ENCODE measurements at places on chromosomes 7 and 10.
A peak's percentile ranks its signal among the peaks of the same experiment; 100 is the strongest.

GRCh38 chr7:64878684-64879083 lies 24.4 kb upstream of the ZNF273 start:
- DNase-seq, result peak; percentile 57

GRCh38 chr7:46237466-46237865 lies 316.4 kb upstream of the IGFBP3 start:
- no peak for DNase-seq

GRCh38 chr10:42850931-42851330 lies 68.3 kb downstream of the BMS1 start:
- peak; percentile 46 for DNase-seq

DNA sequence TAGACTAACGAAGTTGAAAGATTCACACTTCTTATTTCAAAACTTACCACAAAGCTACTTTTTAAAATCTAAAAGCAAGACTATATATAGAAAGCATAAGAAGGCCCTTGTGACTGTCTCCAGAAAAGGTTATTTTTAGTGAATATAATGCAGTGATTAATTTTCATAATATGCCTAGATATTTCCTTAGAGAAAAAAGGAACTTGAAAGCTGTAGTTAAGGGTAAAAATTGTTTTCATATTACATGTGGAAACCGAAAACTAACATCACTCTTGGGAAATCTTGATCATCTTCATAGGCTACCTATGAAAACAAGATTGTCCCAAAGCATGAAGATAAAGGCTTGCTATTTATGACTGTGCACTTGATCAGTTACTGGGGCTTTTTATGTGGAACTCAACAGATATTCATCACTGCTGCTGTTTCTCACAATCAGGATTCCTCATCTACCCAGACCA lies 223.2 kb downstream of the SH2D4B start:
- DNase-seq, result no peak

DNA sequence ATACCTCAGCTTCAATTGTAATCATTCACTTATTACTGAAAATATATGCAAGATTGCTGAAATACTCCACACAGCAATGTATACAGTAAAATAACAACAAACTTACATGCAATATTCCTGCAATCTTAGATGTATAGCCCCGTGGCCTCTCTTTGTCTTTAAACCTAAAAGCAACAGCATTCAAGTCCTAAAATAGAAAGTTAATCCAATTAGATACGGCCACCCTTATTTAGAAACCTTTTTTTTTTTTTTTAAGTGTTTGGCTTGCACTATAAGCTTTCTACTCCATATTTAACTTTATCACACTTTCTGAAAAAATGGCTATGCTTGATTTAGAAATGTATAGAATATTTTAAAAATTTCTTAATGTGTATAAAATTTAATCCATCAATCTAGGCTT lies 67.6 kb downstream of the IDE start:
- no peak for DNase-seq

- DNase-seq, result no peak
Observed at GRCh38 chr10:86360657-86361056, 5.9 kb downstream of the GRID1 start.

DNA sequence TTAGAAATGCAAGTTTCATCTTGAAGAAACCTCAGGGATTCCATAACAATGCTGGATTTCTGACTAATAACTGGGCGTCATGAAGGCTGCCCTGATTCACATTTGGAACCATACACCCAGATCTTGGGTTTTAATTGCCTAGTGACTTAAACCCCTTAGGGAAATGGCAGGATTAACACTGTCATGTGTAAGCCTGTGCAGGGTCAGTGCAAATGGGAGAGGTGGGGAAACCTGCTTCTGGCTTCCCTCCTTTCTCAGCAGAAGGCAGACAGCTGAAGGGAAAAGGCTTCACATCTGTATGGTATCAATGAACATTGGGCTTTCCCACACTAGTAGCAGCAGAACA lies 364.2 kb downstream of the ANKRD30A start:
- no peak for DNase-seq

DNA sequence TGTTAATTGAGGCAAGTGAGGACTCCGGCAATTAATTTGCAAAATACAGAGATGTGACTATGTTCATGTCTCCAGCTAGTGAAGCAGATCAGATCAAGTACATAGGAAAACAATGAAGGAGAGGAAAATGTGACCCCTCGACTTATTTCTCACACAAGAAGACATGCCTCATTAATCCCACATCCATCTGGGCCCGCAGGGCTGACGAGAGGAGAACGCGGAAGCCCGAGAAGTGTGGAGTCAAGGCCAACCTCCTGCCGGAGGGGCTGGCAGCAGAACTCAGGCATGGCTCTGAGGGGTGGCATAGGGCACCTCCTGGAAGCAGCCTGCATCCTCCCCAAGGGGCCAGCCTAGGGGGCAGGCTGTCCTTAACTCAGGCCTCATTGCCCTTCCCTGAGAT lies 54.4 kb downstream of the ZNF503 start:
- DNase-seq, result no peak

DNA sequence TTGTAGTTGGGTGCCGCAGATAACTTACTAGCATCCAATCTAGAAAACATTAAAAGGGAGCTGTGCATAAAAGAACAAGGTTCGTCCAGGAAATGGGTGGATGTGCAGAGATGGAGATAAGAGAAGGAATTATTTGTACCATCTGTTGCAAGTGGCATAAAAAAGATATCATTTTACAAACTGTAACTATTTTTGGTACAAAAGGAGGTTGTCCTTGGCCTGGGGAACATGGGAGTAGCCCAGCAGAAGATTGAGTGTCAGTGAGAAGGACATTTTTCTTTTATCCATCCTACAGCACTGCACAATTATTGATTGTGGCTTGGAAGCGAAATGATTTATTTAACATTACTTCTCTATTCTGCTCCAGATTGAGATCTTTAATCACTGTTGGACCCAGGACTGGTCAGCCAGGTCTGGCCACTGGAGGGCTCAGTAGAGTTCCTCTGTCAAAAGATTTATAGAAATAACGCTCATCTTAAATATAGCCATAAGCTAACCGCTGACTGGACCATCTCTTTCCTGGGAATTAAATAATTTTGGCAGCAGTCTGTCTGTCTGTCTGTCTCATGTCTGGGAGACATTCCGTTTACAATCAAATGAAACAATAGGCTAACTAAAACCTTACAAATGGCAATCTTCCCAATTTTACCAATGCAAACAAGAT lies 254.1 kb downstream of the KIAA1217 start:
- DNase-seq, result no peak

GRCh38 chr10:97131181-97131628 lies 54.6 kb downstream of the SLIT1 start:
- DNase-seq, result no peak

- no peak for DNase-seq
Observed at GRCh38 chr10:109726473-109726872, 196.8 kb downstream of the XPNPEP1 start.

DNA sequence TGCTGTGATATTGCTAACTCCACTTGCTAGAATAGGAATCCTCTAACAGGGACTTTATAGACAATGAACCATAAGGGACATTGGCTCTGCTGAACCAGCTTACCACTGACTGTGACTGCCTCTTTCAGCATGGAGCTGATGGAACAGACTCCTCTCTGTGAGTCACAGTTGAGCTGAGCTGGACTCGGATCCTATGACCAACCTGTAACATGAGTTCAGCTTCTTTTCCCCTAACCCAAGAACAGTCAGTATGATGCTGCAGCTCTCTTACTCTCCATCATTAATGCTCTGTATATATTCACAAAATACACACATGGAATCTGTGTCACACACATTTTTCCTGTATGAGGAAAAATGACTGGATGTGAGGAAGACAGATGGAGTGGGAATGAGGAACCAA lies 177.9 kb upstream of the BET1 start:
- DNase-seq, result no peak

- no peak for DNase-seq
Observed at GRCh38 chr7:106588422-106589197, 72.3 kb downstream of the CCDC71L start.

- DNase-seq, result no peak
Observed at GRCh38 chr7:69448071-69448470, 150.2 kb upstream of the AUTS2 start.

DNA sequence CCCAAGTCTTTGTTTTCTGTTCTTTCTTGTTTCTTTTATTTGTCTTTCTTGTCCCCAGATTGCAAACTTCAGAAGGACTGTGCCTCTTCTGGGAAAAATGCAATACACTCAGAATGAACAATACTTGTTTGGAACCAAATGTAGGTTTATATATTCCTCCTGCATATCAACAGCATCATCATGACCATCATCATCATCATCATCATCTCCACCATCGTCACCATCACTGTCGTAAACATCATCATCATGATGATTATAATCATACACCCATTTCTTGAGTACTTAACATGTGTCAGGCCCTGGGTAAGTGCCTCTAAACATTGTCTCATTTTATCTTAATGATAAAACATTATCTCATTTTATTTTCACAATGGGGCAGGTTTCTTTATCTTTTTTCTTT lies 476.8 kb downstream of the CCSER2 start:
- DNase-seq, result no peak

DNA sequence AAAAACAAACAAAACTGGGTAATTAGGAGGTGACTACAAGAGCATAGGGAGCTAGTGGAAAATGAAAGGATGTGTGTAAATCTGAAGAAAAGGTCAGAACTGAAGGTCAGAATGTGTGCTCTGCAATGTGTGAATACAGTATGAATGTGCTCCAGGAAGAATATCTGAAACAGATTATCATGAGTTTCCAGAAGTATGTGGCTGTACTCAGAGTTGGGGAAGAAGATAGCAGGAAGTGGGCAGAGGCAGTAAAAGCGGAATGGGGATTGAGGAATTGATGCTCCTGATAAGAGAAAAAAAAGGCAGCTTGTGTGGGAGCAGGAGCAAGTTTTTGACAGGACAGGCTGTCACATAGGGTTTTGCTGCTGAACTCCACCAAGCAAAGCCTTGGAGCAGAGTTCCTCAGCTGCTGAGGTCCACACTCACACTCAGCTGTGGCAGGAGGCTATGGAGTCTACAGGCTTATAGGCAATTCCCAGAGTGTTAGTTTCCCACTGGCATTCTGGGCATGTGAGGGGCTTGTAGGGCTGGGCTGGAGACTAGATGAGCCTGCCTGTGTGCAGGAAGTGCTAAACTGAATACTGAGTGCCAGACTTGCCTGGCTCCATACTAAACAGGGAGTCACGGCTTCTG lies 22.9 kb downstream of the H2AZ2 start:
- no peak for DNase-seq

- DNase-seq, result no peak
Observed at GRCh38 chr10:44968500-44969400, 9.1 kb downstream of the RASSF4 start.

DNA sequence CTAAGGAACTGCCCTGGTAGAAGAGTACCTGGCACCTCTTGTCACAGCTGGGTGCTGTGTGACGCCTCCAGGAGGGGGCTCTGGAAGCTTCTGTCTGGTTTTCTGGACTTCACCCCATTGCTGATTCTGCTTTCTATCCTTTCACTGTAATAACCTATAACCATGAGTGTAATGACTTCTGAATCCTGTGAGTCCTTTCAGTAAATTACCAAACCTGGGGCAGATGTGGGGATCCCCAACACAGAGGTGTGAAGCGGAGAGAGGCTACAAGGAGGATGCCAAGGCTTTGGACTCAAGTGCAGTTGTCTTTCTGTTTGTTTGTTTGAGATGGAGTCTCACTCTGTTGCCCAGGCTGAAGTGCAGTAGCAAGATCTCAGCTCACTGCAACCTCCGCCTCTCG lies 143.7 kb downstream of the SFMBT2 start:
- no peak for DNase-seq

GRCh38 chr10:106711313-106711906 lies 453.1 kb downstream of the SORCS1 start:
- DNase-seq, result no peak

DNA sequence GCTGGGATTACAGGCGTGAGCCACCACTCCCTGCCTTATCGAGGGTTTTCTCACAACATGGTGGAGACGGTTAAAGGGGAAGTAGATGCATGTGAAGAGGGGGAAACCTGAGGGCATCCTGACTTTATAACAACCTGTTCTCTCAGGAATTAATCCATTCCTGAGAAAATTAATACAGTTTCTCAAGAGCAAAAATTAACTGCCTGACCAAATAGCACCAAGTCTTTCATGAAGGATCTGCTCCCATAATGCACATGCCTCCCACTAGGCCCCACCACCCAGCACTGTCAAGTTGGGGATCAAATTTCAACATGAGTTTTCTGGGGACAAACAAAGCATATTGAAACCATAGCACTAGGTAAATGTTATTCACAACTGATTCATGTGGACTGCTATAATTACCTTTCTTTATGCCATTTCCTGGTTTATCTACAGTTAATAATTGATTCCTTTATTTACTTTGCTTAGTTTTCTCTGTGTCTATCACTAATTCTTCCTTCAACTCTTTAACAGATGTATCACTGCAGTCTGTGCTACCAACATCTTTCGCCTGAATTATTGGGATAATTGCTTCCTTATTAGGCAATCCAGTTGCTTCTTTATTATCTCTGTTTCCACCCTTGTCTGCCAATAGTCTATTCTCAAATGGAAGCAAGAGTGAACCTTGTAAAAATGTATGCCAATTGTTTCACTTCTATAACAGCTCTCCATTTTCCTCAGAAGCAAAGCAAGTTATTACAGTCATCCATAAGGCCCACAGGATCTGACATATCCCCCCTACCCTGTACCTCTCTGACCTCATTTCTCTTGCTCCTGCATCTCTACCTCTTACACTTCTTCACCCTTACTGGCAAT lies 12.9 kb upstream of the MICU1 start:
- no peak for DNase-seq

DNA sequence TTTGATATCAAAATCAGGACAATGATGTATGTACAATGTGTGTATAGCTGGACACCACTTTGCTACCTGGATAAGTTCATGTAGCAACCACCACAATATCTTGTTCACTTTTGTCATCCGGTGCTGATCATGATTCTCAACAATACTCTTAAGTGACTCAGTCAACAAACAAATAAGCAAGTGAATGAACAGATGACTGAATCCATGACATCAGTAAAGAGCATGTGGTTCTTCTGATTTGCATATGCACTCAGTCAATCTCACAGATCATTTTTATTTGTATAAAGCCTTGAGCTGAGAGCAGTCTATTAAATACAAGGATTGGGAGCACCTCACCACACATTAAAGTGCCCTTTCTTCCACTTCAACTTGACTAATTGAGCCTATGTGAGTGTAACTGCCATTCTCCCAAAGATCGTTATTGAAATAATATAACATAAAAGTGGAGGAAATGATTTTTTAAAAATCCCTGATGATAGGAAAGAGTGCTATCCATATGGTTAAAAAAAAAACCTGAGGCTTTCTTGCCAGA lies 69.5 kb downstream of the NPSR1 start:
- DNase-seq, result no peak
